Left renal pelvis (tissue), 4 donors: ENCODE measurements at places on chromosomes 13 and 19.

- no peak for DNase-seq
These were observed 11.6 kb upstream of the HTR2A start for GRCh38 chr13:46908501-46908900.

DNA sequence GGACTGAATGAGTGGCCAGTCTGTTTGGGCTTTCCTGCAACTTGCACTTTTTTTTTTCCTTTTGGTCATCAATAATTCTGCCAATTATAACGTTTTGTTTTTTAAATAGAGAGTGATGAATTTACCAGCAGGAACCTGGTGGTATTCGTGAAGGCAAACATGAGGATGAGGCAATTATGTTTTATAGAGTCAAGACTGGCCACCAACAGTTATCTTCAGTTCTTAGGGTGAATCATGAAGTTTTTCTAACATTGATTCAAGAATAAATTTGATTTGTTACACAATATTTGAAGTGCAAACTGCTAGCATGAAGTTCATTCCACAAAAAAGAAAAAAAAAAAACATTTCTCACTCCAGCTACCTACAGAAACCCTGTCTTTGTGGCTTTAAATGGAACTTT, 244.5 kb downstream of the SPRY2 start:
- DNase-seq, result no peak

DNA sequence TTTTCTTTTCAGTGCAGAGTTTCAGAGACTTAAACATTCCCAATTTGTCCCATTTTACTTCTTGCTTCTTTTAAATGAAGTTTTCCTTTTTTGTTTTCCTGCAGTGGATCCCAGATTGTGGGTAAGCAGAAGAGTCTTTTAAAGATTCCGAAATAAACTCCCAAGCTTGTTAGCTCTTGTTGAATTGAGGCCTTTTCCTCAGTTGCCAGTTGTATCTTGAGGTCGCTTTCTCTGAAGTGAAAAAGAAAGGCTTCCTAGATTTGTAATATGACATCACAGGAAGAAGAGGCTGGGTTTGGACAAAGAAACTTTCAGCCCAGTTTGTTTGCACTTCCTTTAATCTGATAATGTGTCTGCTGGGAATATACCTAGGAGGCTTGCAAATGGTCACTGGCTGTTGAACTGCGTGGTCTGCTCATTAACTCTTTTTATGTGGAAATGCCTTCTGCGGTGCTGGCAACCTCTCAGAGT, at the start of gene LPAR6:
TSS of gene LPAR6 (minus strand) at position 233 of the 471 bp plus-strand sequence. CDS start 690 bp downstream, outside the sequence.
- no peak for DNase-seq

DNA sequence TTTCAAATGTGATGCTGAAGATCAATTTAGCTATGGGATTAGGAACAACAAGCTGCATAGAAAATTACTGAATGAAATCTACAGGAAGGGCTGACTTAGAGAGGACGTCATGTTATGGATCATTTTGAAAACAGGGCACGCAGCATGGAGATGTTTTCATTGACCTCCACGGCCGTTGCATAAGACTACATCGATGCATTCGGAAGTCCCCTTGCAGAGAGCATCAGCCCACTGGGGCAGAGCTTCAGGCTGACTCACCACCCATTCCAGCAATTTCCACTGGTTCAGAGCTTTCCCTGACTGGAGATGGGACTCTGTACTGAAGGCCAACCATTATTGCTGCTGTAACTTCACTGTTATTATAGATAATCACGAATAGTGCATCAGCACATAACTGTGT, 305.3 kb downstream of the IRS2 start:
- DNase-seq, result no peak

DNA sequence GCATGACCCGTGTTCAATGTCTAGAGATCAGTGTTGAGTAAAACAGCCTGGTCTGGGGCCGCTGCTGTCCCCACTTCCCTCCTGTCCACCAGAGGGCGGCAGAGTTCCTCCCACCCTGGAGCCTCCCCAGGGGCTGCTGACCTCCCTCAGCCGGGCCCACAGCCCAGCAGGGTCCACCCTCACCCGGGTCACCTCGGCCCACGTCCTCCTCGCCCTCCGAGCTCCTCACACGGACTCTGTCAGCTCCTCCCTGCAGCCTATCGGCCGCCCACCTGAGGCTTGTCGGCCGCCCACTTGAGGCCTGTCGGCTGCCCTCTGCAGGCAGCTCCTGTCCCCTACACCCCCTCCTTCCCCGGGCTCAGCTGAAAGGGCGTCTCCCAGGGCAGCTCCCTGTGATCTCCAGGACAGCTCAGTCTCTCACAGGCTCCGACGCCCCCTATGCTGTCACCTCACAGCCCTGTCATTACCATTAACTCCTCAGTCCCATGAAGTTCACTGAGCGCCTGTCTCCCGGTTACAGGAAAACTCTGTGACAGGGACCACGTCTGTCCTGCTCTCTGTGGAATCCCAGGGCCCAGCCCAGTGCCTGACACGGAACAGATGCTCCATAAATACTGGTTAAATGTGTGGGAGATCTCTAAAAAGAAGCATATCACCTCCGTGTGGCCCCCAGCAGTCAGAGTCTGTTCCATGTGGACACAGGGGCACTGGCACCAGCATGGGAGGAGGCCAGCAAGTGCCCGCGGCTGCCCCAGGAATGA, 1.5 kb upstream of the CEACAM5 start:
- DNase-seq, result no peak

GRCh38 chr19:45331411-45331810, 8.7 kb upstream of the CKM start:
- DNase-seq, result no peak

DNA sequence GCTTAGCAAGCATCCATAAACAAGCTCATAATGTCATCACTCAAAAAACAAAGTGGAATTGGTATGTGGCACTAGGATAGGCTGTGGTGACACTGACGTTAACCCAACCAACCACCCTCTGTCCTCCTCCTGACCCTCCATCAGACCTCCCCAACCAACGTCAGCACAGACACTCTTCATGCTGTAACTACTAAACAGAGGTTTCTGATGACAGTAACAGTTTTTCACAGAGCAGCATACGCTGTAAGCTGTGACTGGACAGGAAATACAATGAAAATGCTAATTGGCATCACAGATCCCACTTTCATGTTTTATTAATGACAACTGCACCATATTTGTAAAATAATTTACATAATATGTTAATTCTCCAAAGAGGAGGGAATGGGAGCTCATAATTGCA, 238.0 kb downstream of the IRS2 start:
- no peak for DNase-seq

- DNase-seq, result no peak
These were observed 10.9 kb downstream of the SLC46A3 start for GRCh38 chr13:28707629-28708427.

DNA sequence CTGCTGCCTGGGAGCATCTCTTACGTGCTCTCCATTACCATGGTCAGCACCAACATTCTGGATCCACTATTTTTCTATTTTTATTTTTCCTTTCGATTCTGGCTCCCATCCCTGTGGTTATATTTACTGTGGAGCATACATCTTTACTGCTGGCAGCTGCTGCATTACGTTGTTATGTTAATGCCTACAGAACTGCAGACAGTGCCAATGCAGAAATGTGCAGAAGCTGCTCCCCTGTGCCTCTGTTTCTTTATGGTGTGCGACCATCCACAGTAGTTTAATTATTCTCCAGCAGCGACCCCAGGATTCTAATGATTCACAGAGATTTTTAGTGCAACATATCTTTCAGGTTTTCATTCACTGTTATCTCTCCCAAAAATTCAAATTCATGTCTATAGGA, 911.7 kb upstream of the SLITRK6 start:
- no peak for DNase-seq

- DNase-seq, result no peak
These were observed 72.3 kb downstream of the NAA16 start for GRCh38 chr13:41383386-41383785.

DNA sequence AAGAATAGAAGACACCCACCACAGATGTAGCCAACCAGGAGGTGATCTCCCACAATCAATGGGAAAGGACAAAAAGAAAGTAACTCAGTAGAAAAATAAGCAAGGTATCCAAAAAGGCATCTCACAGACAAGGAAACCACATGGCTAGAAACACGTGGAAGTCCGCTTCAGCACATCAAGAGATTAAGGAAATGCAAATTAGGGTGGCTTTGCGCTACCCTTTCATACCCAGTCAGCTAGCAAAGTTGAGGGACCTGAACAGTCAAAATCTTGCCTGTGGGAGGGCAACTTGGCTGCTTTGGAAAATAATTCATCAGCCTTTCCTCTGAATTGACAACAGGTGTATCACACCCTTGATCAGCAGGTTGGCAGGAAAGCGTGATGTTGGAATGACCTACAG, 11.6 kb upstream of the UQCR11 start:
- DNase-seq, result no peak

- peak; percentile 56 for DNase-seq
These were observed 5.7 kb upstream of the PEX11G start for GRCh38 chr19:7494416-7495098.

DNA sequence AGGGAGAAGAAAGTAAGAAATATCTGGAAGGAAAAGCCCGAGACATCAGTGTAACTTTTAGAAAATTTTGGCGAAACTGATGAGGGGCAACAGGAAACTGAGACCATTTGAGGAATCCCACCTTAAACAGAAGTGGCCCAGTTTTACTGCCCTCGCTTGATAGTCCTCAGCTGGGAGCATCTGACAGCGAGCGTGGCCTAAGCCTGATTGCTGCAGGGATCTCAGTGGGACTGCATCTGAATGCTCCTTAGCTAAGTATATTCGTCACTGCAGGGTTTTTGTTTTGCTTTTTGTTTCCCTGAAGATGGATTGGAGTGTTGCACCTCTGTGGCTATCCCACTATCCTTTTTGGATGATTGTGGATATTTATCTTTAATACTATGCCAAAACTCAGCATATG, 262.7 kb upstream of the KLHL1 start:
- no peak for DNase-seq

DNA sequence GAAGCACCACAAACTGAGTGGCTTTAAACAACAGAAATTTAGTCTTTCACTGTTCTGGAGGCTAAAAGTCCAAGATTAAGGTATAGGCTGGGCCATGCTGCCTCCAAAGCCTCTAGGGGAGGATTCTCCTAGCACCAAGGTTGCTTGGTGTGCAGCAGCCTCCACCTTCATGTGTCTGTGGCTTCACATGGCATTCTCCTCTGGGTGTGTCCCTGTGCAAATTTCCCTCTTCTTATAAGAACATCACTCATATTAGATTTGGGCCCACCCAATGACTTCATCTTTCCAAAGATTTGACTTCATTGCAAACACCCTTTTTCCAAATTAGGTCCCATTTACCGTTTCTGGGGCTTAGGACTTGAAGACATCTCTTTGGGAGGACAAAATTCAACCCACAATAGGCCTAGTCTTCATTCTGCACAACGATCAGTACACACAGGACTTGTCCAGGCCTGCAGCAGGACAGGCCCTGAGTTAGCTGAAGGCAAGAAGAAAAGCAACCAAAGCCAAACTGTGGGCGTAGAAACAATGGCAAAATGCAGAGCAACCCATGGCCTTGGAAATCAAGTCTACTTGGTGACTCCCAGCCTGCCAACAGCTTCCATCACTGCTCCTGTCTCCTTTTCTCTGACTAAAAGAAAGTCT, 521.2 kb upstream of the NBEA start:
- no peak for DNase-seq

DNA sequence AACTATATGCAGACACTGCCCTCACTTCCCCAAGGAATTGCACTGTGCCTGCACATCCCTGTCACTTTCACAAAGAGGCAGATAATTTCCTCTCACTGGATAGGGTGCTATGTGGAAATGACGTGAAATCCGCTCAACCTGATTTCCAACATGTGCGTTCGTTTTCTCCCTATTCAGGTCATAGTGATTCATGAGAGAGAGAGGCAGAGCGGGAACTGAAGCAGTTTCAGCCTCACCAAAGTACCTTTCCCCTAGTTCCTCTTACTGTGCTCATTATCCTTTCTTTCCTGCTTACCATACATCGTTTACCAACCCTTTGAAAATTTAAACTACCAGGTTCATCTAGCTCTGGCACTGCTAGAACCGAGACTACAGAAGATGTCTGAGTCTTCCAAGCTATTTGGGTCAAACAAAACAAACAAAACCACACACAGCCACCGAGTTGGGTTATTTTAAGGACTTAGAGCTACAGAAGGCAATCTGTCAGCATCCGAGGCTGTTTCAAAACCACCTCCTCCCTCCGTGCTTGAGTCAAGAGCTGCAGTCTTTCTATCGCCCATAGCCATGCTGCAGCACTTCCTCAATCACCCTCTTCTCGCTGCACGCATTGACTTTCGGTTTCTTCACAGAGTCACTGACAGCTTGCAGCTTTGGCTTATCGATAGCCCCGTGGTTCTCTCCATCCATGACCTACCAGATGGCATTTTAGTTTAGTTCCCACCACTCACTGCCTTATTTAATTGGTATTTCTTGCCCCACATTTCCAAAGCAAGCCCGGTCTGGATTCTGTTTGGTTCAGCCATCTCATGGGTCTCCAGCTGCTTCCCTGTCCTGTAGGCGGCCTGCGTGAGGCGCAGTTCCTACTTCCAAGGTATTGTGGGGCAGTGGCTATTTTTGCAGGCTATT, 1395.8 kb downstream of the EFNB2 start:
- DNase-seq, result no peak

DNA sequence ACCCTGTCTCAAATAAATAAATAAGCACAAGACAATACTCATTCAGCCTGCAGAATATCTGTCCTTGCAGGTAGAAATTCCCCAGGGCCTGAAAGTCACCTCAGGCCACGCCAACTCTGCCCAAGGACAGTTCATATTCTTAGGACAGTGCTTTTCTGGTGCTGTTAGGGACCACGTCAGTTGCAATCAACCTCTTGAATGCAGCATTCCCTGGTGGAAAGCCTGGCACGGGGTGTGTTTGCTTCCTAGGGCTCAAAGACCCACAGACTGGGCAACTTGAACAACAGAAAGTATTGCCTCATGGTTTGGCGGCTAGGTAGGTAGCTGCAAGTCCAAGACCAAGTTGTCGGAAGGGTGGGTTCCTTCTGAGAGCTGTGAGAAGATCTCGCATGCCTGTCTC, 160.3 kb downstream of the KCTD15 start:
- no peak for DNase-seq

GRCh38 chr13:113155201-113155600, 3.2 kb upstream of the PROZ start:
- no peak for DNase-seq

GRCh38 chr13:80171096-80171495, 169.8 kb downstream of the SPRY2 start:
- no peak for DNase-seq

- DNase-seq, result no peak
These were observed 1017.3 kb upstream of the PCDH20 start for GRCh38 chr13:62432906-62433305.

DNA sequence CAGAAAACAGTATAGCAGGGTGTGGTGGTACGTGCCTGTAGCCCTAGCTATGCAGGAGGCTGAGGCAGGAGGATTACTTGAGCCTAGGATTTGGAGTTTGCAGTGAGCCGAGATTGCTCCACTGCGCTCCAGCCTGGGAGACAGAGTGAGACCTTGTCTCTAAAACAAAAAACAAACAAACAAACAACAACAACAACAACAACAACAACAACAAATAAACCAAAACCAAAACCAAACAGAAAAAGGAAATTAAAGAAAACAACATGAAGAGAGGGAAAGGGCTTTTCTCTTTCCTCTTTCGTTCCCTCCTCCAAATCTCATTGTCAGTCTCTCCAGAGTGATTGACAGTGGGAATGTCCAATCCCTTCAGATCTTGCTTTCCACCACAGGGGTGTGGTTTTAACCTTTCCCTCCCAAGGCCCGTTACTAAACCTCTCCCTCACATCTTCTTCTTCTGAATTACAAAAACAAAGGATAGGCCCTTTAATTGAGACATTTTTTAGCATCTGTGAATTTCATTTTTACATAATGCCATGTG, 341.2 kb downstream of the HS6ST3 start:
- DNase-seq, result no peak
